Body of pancreas (tissue), 4 donors: ENCODE measurements at places on chromosomes 4 and X.

- no peak for DNase-seq
Observed at GRCh38 chrX:129748305-129748704, 9.5 kb downstream of the XPNPEP2 start.

DNA sequence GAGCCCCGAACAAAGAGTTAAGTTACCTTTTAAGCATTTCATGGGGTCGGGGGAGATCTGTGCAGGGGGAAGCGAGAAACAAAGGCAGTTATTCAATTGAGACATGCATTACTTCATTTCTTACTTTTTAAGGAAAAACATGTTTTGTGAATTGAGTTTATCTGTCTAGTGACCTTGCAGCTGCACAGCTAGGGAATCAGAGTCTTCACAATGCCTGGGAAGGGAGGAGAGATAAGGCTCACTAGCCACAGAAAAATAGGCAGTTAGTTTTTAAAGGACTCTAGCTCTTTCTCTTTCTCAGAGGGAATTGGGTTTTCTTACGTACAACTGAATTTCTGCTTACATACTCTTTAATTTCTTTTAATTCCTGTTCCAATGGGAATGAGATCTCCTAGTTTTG lies 26.2 kb upstream of the ZBTB33 start:
- no peak for DNase-seq

DNA sequence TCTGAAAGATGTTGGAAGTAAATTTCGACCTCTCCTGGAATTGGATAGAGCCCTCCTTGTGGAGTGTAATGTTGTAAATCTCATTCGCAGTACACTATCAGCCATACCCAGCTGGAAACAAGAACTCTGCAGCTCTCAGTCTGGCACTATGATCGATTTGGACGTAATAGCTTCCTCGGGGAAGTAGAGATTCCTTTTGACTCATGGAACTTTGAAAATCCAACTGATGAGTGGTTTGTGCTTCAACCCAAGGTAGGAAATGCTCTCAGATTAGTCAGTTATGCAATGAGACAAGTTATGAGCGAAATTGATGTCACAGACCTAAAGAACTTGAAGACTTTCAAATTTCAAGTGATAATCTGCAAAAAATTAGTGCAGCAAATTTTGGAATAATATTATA lies 103.9 kb downstream of the SYTL5 start:
- no peak for DNase-seq

DNA sequence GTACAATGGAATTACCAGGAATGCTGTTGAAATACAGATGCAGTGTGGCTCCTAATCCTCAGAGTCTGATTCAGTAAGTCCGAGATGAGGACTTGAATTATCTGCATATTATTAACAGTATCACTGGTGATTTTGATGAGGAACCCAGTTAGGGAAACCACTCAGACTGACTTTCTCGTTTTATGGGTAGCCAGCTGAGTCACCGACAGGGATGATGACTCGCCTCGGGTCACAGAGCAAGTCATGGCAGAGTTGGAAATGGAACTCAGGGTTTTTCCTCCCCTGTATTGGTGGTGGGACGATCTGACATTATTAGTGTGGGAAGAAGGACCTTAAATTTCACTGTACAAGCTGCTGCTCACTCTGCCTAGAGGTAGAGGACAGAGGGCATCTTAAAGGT lies 51.3 kb downstream of the RTL9 start:
- no peak for DNase-seq

- DNase-seq, result no peak
Observed at GRCh38 chr4:70873216-70873615, 29.0 kb upstream of the MOB1B start.

- DNase-seq, result no peak
Observed at GRCh38 chrX:19280636-19281035, 63.1 kb upstream of the PDHA1 start.

DNA sequence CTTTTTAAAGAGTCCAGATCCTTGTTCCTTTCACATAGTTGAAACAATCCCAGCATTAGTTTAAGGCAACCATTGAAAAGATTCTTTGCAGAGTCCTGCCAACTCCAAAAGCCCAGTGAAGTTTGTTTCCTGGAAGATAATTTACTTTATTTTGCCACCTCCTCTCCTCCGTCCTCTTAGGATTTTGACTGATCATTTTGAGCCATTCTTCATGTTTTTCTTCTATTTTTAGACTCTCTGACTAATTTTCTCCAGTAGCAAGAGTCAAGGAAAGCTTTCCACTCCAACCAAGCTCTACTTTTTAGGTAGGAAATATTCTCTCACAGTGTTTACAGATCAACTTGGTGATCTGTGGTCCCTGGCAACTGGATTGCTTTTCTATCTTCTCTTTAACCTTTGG lies 10.3 kb downstream of the NCBP2L start:
- no peak for DNase-seq

- DNase-seq, result no peak
Observed at GRCh38 chr4:78518561-78518960, 33.0 kb upstream of the ANXA3 start.

DNA sequence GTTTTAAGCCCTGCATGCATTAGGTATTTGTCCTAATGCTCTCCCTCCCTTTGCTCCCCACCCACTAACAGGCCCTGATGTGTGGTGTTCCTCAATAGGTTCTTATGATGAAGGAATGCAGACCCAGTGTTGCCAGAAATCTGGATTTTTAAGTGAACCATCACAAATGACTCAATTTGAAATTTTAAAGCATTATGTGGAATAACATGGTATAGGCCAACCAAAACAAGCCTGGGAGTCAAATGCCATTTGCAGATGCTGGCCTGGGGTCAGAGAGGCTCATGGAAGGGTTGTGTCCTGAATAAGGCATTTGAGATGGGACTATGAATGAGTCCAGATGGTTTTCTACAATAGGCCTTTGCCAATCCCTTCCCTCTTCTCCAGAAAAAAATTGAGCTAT lies 179.6 kb downstream of the SHROOM3 start:
- no peak for DNase-seq
